ENCODE measurements at places on chromosomes 6 and 20.
A peak's percentile ranks its signal among the peaks of the same experiment; 100 is the strongest.

- H3K27ac ChIP-seq, result peak overlapping the region; percentile 49
- H3K36me3 ChIP-seq, result no peaks in the 10 kb centered on the region
- H3K4me3 ChIP-seq, result no peak overlapping the region
These were observed 17.9 kb downstream of the PERP start for GRCh38 chr6:138089325-138089724.

- no peak overlapping the region for H3K27ac ChIP-seq
- no peak overlapping the region for H3K4me3 ChIP-seq
These were observed 152.6 kb upstream of the PRND start for GRCh38 chr20:4569092-4569491.

- H3K4me3 ChIP-seq, result no peak overlapping the region
- H3K4me1 ChIP-seq, result peaks cover 29% of the 10 kb centered on the region
- no peaks in the 10 kb centered on the region for H3K27me3 ChIP-seq
- no peak for DNase-seq
- H3K27ac ChIP-seq, result no peak overlapping the region
- no peaks in the 10 kb centered on the region for H3K36me3 ChIP-seq
These were observed 114.9 kb upstream of the DST start for GRCh38 chr6:56757588-56757984.

DNA sequence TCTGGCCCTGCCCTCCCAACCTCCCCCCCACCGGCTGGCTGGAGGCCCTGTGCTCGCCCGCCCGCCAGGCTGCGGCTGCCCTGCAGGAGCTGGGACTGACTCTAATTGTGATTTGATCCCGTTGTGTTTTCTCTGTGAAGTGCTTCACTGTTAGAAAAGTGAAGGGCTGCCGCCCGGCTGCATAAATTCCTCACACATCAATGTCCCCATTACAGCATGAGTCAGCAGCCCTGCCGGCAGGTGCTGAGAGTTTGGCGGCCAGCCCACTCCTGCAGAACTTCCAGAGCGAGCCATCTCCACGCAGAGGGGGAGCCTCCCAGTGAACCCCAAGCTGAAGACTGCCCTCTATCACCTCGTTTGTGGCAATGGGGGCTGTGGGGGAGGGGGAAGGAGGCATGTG lies 137.9 kb downstream of the DLL1 start:
- no peak for DNase-seq
- H3K4me3 ChIP-seq, result no peak overlapping the region
- H3K4me1 ChIP-seq, result peaks cover 29% of the 10 kb centered on the region
- H3K36me3 ChIP-seq, result no peaks in the 10 kb centered on the region

DNA sequence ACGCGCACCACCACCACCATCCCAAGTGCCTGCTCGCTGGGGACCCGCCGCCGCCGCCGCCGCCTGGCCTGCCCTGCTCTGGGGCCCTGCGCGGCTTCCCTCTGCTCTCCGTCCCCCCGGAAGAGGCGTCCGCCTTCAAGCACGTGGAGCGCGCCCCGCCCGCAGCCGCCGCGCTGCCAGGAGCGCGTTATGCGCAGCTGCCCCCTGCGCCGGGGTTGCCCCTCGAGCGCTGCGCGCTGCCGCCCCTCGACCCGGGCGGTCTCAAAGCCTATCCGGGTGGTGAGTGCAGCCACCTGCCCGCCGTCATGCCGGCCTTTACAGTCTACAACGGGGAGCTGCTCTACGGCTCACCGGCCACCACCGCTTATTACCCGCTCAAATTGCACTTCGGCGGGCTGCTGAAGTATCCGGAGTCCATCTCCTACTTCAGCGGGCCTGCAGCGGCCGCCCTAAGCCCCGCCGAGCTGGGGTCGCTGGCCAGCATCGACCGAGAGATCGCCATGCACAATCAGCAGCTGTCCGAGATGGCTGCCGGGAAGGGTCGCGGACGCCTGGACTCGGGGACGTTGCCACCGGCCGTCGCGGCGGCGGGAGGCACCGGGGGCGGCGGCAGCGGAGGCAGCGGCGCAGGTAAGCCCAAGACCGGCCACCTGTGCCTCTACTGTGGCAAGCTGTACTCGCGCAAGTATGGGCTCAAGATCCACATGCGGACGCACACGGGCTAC lies 7.2 kb downstream of the PRDM13 start:
- peaks cover 21% of the 10 kb centered on the region for H3K4me1 ChIP-seq
- peaks cover 43% of the 10 kb centered on the region for H3K27me3 ChIP-seq
- no peaks in the 10 kb centered on the region for H3K36me3 ChIP-seq
- no peak overlapping the region for H3K27ac ChIP-seq
- peak overlapping the region; percentile 40 for H3K4me3 ChIP-seq

GRCh38 chr20:32460683-32461320 lies 102.7 kb downstream of the ASXL1 start:
- no peak for DNase-seq
- H3K36me3 ChIP-seq, result peaks cover 3% of the 10 kb centered on the region
- H3K27me3 ChIP-seq, result no peaks in the 10 kb centered on the region
- peaks cover 44% of the 10 kb centered on the region for H3K4me1 ChIP-seq
- H3K4me3 ChIP-seq, result no peak overlapping the region
- H3K27ac ChIP-seq, result no peak overlapping the region

- no peaks in the 10 kb centered on the region for H3K36me3 ChIP-seq
- DNase-seq, result no peak
- no peak overlapping the region for H3K27ac ChIP-seq
These were observed 121.8 kb upstream of the HDGFL1 start for GRCh38 chr6:22447249-22448196.

GRCh38 chr6:73722318-73723060 lies 26.5 kb downstream of the CD109 start:
- H3K4me3 ChIP-seq, result no peak overlapping the region
- DNase-seq, result no peak
- peaks cover 6% of the 10 kb centered on the region for H3K4me1 ChIP-seq
- H3K36me3 ChIP-seq, result no peaks in the 10 kb centered on the region

DNA sequence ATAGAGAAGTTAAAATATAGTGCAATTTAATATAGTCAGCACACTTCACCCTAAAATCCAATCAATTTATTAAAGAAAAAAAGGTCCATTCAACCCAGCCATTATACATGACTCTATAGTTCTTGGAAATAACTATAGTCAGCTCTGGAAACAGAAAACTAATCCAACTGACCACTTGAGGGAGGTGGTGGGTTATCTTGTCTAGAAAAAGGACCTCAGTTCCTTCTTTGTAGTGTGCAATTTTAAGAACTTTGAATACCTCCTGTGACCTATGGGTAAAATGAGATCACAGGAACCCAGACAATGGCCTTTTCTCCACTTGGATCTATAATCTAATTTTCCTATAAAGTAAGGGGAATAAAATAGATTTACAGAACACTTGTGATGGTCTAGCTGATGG lies 163.6 kb upstream of the CENPW start:
- H3K36me3 ChIP-seq, result no peaks in the 10 kb centered on the region
- no peaks in the 10 kb centered on the region for H3K27me3 ChIP-seq
- H3K4me1 ChIP-seq, result no peaks in the 10 kb centered on the region
- no peak overlapping the region for H3K27ac ChIP-seq

DNA sequence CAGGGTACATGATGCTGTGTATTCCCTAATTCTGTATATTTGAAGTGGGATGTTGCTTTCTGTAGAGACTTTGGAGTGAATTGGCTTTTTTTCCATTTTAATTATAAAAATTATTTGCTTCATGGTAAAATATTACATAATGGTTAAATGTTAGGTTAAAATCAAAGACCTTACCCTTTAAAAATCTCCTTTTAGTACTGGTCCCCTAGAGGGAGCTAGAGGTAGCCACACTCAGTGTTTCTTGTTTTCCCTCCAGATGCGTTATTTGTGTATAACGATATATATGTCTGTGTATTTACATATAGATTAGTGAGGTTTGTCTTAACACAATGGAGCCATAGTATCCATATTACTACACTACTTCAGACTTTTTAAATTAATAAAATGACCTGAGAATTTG lies 146.7 kb downstream of the PLCB4 start:
- no peaks in the 10 kb centered on the region for H3K27me3 ChIP-seq
- peaks cover 14% of the 10 kb centered on the region for H3K4me1 ChIP-seq
- H3K36me3 ChIP-seq, result no peaks in the 10 kb centered on the region
- no peak for DNase-seq
- H3K27ac ChIP-seq, result no peak overlapping the region

GRCh38 chr20:40262219-40262618 lies 426.8 kb downstream of the MAFB start:
- no peak for DNase-seq
- no peaks in the 10 kb centered on the region for H3K27me3 ChIP-seq
- no peaks in the 10 kb centered on the region for H3K36me3 ChIP-seq
- H3K27ac ChIP-seq, result no peak overlapping the region

- DNase-seq, result no peak
- H3K4me1 ChIP-seq, result no peaks in the 10 kb centered on the region
- no peak overlapping the region for H3K27ac ChIP-seq
These were observed 445.0 kb downstream of the HACE1 start for GRCh38 chr6:104414723-104415122.

DNA sequence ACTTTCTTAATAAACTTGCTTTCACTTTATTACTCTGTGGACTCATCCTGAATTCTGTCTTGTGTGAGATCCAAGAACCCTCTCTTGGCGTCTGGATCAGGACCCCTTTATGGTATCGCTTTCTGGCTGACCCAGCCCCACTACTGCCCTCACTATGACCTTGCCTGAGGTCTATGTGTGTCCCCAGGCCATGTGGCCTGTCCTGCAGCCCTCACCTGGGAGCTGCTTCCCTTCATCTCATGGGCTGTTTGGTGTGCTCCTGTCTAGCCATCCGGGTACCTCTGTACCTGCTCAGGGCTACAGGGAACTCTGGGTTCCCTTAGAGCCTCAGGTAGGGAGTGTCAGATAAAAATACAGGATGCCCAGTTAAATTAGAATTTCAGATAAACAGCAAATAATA lies 94.5 kb downstream of the SCP2D1 start:
- H3K4me3 ChIP-seq, result no peak overlapping the region
- DNase-seq, result no peak
- H3K36me3 ChIP-seq, result no peaks in the 10 kb centered on the region
- H3K27ac ChIP-seq, result no peak overlapping the region
- H3K27me3 ChIP-seq, result no peaks in the 10 kb centered on the region
- no peaks in the 10 kb centered on the region for H3K4me1 ChIP-seq

GRCh38 chr20:44695295-44695673 lies 19.9 kb upstream of the CCN5 start:
- H3K27me3 ChIP-seq, result no peaks in the 10 kb centered on the region
- peak overlapping the region; percentile 86 for H3K27ac ChIP-seq
- no peak for DNase-seq
- no peaks in the 10 kb centered on the region for H3K36me3 ChIP-seq

DNA sequence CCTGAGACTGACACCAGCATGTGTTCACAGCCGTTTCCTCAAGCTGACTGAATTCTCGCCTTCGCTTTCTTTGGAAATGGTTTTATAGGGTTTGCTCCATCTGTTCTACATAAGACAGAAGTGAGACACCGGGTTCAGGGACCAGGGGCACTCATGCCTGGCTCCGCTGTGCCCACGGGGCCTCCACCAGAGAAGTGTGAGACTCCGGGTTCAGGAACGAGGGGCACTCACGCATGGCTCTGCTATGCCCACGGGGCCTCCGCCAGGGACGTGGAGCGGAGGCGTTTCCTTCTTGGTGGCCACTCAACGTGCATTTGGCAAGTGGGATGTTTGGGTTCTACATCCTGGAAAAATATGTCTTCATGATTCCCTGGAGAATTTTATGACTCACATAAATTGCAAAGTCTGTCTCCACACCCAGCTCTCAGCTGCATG lies 106.6 kb downstream of the RNASET2 start:
- no peak overlapping the region for H3K27ac ChIP-seq
- no peaks in the 10 kb centered on the region for H3K36me3 ChIP-seq
- no peak for DNase-seq
- no peak overlapping the region for H3K4me3 ChIP-seq
- no peaks in the 10 kb centered on the region for H3K27me3 ChIP-seq

- H3K27ac ChIP-seq, result no peak overlapping the region
- no peak overlapping the region for H3K4me3 ChIP-seq
- H3K36me3 ChIP-seq, result no peaks in the 10 kb centered on the region
- no peaks in the 10 kb centered on the region for H3K4me1 ChIP-seq
- H3K27me3 ChIP-seq, result no peaks in the 10 kb centered on the region
- no peak for DNase-seq
These were observed 11.2 kb downstream of the HLA-DQB1 start for GRCh38 chr6:32655203-32655710.

DNA sequence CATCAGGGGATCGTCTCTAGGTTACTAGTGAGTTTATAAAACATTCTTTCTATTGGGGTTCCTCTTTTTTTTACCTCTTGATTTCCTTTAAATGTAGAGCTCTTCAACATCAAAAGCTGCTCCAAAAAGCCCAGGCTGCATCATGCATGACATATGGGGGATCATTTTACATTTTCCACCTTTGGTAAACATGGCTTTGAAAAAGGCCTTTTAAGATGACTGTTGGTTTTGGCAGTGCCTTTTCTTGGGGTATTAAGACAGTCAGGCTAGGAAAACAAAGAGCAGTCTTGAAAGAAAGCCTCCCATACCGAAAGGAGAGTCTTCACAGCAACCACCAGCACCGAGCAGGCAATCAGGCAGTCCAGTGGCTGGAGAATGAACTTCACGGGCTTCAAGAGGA lies 73.2 kb downstream of the NPEPL1 start:
- H3K36me3 ChIP-seq, result no peaks in the 10 kb centered on the region
- no peak overlapping the region for H3K27ac ChIP-seq
- DNase-seq, result no peak
- H3K27me3 ChIP-seq, result no peaks in the 10 kb centered on the region
- no peak overlapping the region for H3K4me3 ChIP-seq
- H3K4me1 ChIP-seq, result no peaks in the 10 kb centered on the region

DNA sequence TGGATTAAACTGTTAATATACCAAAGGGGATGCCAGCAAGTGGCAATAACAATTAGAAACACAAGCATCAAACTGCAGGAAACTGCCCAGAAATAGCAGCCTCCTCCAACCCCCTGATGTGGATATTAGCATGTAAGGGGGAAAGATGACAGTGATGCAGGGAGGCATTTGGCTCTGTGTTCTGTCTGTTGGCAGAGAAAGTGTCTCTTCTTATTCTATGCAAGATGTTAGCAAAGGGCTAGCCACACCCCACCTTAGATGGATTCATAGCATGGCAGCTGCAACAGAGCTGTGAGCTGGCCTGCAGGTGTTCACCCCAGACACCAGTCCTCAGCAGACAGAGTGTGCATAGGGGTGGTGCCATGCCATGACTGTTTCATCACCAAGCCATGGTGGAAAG lies 38.0 kb downstream of the SCP2D1 start:
- no peaks in the 10 kb centered on the region for H3K4me1 ChIP-seq
- no peak overlapping the region for H3K27ac ChIP-seq
- H3K4me3 ChIP-seq, result no peak overlapping the region
- H3K36me3 ChIP-seq, result no peaks in the 10 kb centered on the region

DNA sequence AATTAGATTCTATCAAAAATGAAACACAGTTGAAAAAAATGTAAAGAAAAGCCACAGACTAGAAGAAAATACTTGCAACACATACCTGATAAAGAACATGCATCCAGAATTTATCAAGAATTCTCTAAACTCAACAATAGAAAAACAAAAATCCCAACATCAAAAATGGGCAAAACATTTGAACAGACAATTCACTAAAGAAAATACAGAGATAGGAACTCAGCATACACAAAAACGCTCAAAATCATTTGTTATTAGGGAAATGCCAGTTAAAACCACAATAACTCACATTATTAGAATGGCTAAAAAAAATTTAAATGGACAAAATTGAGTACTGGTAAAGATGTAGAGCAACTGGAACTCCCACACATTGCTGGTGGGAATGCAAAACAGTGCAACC lies 311.0 kb upstream of the PRDM1 start:
- H3K36me3 ChIP-seq, result no peaks in the 10 kb centered on the region
- H3K27me3 ChIP-seq, result no peaks in the 10 kb centered on the region
- no peak overlapping the region for H3K27ac ChIP-seq
- no peaks in the 10 kb centered on the region for H3K4me1 ChIP-seq
- DNase-seq, result no peak

Data from vagina (tissue), 2 donors.